Activated CD8-positive, alpha-beta memory T cell treated with anti-CD3 and anti-CD28 coated beads, Interleukin-2, amount 50 U/mL, for 48 hours (primary cell): ENCODE measurements at places on chromosomes 1 and 21.

DNA sequence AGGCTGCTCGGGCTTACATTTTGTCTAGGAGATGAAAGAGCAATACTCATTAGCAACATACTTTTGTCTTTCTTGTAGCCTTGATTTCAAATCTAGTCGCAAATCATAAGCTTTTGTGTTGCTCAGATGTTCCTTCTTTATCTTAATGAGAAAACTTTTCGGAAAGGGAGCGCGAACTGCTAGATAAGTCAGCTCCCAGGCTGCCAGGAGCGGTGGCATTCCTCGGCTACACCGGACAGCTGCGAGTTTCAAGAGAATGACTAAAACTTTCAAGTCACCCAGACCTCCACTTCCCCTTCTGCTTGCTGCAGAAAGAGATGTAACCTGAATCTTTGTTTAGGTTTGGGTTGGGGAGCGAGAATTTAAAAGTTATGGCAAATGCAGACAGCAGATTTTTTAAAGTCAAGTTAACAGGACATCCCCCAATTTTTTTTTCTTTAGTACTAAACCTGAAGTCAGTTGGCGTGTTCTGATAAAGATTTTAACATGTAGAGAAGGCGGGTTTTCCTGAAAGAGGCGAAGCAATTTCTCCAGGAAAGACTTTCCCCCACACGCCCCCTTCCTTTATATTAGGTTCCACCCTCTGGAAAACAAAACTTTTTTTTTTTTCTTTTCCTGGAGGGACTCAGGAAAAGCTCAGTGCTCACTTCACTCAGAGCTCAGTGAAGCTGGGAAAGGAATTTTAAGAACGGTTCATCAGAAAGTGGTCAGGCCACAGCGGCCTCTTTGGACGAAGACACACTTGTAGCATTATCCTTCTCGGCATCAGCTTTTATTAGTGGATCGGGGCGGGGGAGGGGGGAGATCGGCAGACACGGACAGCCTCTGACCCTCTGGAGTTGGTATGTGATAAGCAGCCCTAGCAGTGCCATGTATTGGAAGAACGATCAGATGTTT, at the start of gene LHX8:
TSS of gene LHX8 (plus strand) at position 639 of the 897 bp plus-strand sequence. CDS start 2,227 bp downstream, outside the sequence.
- DNase-seq = no peak

GRCh38 chr1:117271959-117272358, 61.2 kb upstream of the VTCN1 start:
- DNase-seq = no peak

- DNase-seq = no peak
Measured at GRCh38 chr1:43832998-43833397, 100.6 kb upstream of the ARTN start.

DNA sequence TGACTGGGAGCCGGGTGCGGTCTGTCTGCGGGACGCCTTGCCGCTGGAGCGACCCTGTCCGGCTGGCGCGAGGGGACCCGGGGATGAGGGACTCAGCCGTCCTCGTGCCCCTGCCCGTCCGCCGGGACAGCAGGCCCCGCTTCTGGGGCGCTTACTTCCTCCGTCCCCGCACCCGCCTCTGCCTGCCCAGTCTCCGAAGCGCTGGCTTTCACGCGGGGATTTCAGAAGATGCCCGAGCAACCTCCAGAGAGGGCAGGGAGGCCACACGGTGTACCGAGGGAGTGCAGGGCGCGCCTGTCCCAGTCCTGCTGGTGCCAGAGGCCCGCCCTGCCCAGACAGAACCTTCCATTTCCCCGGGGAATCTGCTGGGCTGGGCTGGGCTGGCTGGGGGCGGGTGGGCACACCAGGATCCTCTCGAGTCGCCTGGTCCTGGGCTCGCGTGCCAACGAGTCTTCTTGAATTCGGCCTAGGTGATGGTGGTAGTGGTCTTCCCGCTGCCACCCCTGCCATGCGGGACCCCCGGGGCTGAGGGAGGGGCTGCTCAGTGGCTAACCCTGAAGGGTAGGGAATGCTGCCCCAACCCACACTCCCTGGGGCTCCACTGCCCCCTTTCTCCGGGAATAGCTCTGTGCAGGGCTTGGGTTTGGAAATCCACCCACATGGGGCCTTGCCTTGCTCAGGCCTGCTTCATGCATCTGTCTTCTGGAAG, 2.5 kb upstream of the TRPM2 start:
- no peak for DNase-seq

DNA sequence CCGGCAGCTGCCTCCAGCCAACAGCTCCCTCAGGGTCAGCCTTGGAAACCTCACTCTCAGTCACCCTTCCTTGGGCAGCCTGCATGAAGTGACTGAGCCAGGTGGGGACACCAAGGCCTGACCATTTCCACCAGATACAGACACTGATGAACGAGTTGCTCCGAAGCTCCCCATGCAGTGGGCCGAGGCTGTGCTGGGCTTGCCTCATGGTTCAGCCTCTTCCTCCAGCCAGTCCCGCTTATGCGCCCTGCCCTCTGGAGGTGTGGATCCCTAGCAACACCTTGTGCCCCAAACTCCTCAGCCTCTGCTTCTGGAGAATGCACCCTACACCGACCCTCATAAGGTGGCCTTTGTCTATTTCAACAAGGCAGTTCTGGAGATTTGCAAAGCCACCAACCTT, 236.0 kb downstream of the RRAGC start:
- DNase-seq = no peak

GRCh38 chr1:12171206-12172041, 4.6 kb downstream of the TNFRSF1B start:
- DNase-seq = no peak

DNA sequence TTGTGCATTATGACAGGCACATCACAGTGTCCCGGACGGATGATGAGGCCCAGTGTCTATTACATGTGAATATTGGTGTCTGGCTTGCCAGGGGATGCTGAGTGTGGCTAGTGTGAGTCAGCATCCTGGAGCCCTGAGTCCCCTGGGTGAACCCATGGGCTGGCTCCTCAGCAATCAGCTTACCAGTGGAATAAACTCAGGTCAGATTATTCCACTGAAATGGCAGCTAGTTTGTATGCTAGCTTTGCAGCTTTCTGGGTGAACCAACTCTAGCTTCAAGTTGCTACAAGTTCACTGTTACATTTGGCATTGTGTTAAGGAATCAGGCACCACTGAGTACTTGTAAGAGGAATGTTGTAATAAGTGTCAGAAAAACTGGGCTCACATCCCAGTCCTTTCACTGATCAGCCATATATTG, 23.9 kb upstream of the RPTN start:
- no peak for DNase-seq

GRCh38 chr1:173570370-173571007, 32.4 kb downstream of the SLC9C2 start:
- DNase-seq = no peak

DNA sequence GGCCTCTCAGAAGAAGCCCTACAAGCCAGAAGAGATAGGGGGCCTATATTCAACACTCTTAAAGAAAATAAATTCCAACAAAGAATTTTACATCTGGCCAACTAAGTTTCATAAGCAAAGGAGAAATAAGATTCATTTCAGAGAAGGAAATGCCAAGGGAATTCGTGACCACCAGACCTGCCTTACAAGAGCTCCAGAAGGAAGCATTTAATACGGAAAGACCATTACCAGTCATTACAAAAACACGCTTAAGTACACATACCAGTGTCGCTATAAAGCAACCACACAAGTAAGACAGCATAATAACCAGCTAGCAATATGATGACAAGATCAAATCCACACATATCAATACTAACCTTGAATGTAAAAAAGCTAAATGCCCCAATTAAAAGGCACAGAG, 704.9 kb upstream of the CHRM3 start:
- DNase-seq = no peak
